NCI-H1436 (cell line): ENCODE measurements at places on chromosomes 4 and X.

DNA sequence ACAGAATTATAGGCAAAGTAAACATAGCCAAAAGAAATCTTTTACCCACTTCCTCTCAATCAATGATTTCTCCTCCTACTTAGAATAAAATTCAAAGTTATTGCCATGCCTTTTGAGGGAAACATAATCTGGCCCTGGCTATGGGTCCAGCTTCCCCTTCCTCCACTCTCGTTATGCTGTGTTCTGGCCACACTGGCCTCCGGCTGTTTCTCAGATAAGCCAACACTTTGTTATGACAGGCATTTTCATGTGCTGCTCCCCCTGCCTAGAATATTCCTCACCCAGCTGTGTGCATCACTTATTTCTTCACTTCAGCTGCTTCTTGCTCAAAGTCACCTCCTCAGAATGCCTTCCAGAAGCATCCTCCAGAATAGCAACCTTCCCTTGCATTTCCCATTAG is 386.6 kb upstream of the AADAT start:
- DNase-seq, result no peak

GRCh38 chr4:25128671-25129070 is 31.6 kb downstream of the SEPSECS start:
- no peak for DNase-seq

DNA sequence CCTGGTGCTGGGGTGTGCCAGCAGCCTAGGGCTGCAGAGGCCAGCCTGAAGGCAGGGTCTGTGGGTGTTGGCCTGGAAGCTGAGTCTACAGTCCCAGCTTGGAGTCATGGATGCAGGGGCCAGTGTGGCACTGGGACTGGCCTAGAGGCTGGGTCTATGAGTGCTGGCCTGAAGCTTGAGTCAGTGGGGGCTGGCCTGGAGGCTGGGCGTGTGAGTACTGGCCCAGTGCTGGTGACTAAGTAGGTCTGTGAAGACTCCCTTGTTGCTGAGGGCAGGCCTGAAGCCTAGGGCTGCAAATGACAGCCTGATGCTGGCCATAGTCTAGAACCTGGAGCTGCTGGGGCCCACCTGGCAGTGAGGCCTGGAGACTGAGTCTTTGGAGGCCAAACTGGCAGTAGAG is 31.3 kb upstream of the ALG13 start:
- no peak for DNase-seq

DNA sequence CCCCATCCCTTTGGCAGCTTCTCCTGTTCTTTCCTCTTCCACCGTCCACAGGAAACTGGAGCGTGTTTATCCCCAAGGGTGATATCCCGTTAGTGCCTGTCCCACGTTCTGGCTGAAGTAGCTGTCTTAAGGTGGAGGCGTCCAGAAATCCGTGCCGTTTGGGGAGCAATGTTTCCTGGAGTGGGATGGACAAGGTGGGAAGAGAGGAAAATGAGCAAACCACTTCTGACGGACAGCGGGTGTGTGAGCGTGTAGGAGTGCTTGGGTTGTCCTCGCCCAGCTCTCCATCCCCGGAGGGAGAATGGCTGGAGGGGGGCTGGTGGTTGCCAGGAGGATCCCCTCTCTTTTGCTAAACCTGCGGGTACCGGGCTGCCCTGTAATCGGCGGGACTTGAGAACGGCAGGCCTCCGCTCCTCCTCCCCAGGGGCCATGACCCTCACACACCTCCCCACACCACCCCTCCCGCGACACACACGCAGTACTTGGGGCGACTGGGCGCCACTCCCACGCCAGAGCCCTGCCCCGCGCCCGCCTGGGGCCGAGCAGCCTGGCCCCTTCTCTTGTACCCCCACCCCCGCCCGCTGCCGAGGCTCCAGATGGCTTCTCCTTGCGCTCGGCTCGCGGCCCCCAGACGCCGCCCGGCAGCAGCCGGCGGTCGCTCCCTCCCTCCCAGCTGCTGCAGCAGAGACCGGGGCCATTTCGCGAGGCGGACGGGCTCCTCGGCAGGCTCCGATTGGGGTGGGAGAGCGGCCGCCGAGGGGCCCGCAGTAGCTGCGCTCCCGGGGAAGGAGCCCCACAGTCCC is 13.9 kb upstream of the PRDM8 start:
- DNase-seq, result no peak

- DNase-seq, result no peak
Measured at GRCh38 chrX:13381514-13381913, 61.7 kb upstream of the ATXN3L start.

DNA sequence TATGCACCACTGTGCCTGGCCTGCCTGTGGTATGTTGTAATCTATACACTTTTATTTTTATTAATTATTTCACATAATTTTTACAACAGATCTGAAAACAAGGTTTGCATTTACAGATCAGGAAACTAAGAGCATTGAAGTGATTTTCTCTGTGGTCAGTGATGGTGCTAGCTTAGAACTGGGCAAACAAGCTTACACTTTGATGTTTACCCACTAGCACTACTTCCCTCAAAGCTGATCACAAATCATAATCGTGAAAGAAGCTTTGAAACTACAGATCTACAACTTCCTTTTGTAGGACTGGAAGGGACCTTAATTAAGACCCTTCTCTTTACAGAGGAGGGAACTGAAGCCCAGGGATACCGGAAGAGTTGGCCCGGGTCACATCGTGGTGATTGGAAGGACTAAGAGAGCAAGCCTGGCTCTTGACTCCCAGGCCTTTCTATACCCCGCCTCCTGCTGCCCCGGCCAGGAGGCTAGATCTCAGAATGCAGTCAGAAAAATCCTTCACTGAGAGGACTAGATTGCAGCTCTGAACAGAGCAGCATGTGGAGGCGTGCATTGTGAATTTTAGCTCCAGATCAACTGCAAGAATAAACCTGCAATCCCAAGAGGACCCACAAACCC is 93.7 kb upstream of the ZNF827 start:
- no peak for DNase-seq

DNA sequence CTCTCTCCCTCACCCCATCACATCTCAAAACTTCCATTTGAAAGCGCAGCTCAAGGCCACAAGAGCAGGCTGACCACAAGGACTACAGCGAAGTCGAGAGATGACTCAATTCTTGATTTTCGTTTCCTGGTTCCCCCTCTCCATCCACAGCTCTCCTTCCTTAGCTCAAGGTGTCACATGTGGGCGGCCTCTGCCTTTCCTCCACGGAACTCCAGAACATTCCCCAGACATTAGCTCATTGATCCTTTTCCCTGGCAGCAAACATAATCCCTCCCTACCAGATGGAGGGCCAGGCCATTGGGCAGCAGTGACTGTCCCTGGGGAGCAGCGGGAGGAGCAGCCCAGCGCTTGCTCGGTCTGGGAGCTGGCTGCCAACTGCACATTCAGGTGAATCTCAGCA is 56.3 kb downstream of the CCDC149 start:
- no peak for DNase-seq

- DNase-seq, result no peak
Measured at GRCh38 chr4:133493776-133494175, 344.7 kb downstream of the PCDH10 start.
